ENCODE measurements at places on chromosomes 11 and 22. TPM values are rescaled to one million over a fixed set of nuclear protein-coding genes. Genes with fewer than 3 reads are reported as not detected.

- H3K4me3 ChIP-seq, result no peak overlapping the region
- no peak overlapping the region for H3K27ac ChIP-seq
- no peaks in the 10 kb centered on the region for H3K4me1 ChIP-seq
- peaks cover 5% of the 10 kb centered on the region for H3K27me3 ChIP-seq
- H3K36me3 ChIP-seq, result no peaks in the 10 kb centered on the region
These were observed 121.4 kb upstream of the CARD18 start for GRCh38 chr11:105260976-105261375.

GRCh38 chr11:62172294-62172693 is 17.7 kb upstream of the SCGB1D1 start:
- H3K27me3 ChIP-seq, result peaks cover 58% of the 10 kb centered on the region
- H3K4me3 ChIP-seq, result no peak overlapping the region
- H3K27ac ChIP-seq, result no peak overlapping the region
- H3K4me1 ChIP-seq, result peaks cover 7% of the 10 kb centered on the region
- no peak for DNase-seq
- no peaks in the 10 kb centered on the region for H3K36me3 ChIP-seq

DNA sequence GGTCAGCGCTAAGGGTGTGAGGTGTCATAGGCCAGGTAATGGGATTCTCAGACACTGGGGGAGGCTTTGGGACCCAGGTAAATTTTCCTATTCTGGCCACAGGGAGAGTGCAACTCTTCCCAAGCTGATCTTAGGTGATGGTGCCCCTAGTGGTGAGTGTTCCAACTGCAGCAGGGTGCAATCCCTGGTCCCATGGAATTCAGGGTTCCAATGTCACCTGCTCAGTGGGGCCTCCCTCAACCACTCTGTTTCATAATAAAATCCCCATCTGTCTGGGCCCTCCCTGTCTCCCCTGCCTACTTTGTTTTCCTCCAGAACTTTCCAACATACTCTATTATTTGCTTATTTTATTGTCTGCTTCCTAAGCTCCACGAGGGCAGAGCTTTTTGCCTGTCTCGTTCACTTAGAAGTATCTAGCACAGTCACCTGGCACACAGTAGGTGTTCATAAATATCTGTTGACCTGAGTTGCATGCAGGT is 2.9 kb upstream of the SGSM1 start:
- no peaks in the 10 kb centered on the region for H3K36me3 ChIP-seq
- H3K27ac ChIP-seq, result no peak overlapping the region
- H3K27me3 ChIP-seq, result peaks cover 15% of the 10 kb centered on the region
- peaks cover 22% of the 10 kb centered on the region for H3K4me1 ChIP-seq

PCNX3 gene
- 54.9 TPM for total RNA-seq

CBY1 gene
- total RNA-seq, result 11.2 TPM

DNA sequence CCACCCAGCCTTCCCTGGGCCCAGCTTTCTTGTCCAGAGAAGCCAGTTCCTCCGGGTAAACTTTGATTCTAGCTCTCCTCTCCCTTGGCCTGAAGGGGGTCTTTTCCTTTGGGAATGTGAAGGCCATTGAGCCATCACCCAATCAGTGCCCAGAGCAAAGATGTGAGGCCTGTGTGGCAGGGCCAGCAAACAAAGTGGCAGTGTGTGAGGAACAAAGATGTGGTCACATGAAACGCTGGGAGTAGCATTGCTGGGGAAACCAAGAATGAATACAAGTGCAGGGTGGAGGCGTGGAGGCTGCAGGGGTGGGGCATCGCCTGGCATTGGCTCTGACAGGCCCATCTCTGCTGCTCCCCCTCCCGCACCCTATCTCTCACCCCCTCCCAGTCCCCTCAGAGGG is 91.9 kb upstream of the BID start:
- no peaks in the 10 kb centered on the region for H3K27me3 ChIP-seq
- H3K27ac ChIP-seq, result no peak overlapping the region
- H3K4me3 ChIP-seq, result no peak overlapping the region

DNA sequence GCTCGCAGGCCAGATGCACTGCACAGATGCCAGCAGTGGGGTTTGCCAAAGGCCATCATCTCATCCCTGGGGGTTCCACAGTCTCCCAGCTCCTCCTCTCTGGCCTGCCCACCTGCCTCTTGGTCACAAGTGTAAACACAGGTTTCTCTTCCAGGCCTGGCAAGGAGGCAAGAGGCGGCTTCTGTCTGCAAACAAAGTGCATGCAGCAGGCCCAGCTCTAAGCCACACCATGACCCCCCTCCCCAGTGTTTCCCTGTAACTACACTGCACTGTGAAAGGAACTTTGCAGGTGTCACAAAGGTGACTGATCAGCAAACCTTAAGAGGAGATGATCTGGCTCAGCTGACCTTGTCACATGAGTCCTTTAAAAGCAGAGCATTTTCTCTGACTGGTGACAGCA is 26.2 kb upstream of the SHISAL1 start:
- H3K27ac ChIP-seq, result no peak overlapping the region
- no peaks in the 10 kb centered on the region for H3K36me3 ChIP-seq
- no peaks in the 10 kb centered on the region for H3K4me1 ChIP-seq
- H3K27me3 ChIP-seq, result peaks cover 6% of the 10 kb centered on the region
- H3K4me3 ChIP-seq, result no peak overlapping the region

All from activated CD8-positive, alpha-beta memory T cell treated with anti-CD3 and anti-CD28 coated beads, Interleukin-2, amount 10 ng/mL, durations not matched to agents 7 days and 5 days (primary cell).